ENCODE measurements at places on chromosomes 16 and 17.

- no peak for DNase-seq
Measured at GRCh38 chr16:10594312-10594950, 14.0 kb upstream of the EMP2 start.

- DNase-seq = no peak
Measured at GRCh38 chr17:38741921-38742410, 6.2 kb downstream of the PCGF2 start.

DNA sequence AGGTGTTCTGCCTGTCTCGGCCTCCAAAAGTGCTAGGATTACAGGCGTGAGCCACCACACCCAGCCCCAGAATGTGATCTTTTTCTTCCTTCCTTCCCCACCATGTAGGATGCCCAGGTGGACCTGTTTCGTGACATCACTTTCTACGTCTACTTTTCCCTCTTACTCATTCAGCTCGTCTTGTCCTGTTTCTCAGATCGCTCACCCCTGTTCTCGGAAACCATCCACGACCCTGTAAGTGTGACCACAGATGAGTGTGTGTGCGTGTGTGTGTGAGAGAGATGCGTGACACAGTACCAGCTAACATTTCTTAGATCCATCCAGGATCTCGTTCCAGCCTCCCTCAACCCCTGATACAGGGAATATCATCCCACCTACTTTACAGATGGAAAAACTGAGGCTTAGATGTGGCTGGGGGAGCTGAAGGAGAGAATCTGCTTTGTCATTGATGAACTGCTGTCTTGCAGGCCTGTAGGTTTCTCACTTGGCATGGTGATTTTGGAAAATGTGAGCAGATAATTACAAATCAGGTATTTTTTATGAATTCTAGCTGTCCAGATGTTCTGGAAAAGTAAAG lies 67.1 kb downstream of the ABCC1 start:
- DNase-seq = no peak

- no peak for DNase-seq
Measured at GRCh38 chr16:48887646-48888210, 277.7 kb upstream of the N4BP1 start.

GRCh38 chr17:81037798-81038733 lies 3.1 kb downstream of the BAIAP2 start:
- DNase-seq = no peak

- no peak for DNase-seq
Measured at GRCh38 chr17:2796164-2797125, at the start of gene RAP1GAP2. TSS of gene RAP1GAP2 (plus strand) at chr17:2796438. CDS start at chr17:2796528, 90 bp downstream.

DNA sequence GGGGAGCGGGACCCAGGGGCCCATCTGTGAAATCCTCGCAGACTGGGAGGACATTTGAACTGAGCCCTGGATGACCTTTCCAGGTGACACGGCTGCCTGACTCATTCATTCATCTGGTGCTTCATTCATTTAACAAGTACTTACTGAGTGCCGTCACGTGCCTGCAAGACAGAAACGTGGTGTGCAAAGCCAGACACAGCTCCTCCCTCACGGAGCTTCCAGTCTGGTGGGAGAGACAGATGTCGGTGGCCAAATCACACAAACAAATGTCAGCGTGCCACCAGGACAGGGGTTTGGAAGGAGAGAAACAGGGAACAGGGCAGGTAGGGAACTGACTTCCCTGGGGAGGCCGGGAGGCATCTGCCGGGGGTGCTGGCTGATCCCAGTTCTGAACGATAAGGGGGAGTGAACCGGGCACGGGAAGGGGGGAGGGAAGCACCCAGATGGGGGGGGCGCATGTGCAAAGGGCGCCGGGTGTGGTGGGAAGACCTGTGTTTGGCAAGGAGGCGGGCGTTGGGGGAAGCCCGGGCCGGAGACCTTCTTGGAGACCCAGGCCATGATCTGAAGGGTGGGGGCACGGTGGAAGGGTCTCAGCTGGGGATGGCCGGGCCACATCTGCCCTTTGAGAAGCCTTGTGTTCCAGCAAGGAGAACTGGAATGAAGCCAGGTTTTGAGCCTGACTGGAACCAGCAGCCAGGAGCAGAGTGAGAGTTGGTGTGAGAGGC lies 93.6 kb upstream of the CIBAR2 start:
- peak; percentile 62 for DNase-seq

- DNase-seq = peak; percentile 45
Measured at GRCh38 chr16:62077998-62078397, 41.8 kb upstream of the CDH8 start.

- DNase-seq = peak; percentile 53
Measured at GRCh38 chr17:7393613-7394451, 493 bp downstream of the PLSCR3 start.

DNA sequence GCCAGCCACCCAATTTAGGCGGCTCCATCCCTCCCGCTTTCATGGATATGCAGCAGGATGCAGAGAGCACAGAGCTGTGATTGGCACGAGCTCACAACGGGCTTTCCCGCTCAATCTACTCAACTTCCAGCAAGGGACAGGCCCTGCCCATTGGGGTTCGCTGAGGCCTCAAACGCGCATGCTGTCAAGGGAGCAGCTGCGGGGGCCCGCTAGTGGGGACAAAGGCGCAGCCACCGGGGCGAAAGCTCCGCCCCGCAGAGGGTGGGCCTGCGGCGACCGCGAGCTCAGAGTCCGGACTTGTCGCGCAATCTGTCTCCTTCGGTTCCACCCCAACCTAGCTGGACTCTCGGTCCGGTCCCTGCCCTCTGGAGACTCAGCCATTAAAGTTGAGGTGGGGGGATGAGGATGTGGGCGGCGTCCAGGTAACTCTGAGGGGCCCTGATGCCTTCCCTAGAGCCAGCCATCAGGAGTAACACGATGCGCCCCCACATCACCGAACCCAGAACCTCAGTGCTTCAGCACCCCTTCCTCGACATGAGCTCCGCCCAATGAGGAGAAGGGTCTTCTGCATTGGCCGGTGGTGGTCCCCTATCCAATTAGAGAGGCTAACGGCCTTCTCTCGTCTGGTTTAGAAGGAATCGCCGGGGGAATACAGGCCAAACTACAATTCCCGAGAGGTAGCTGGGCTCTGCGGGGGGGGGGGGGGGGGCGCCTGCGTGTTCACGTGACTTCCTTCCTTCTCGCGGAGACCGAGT lies 489 bp upstream of the NFATC3 start:
- peak; percentile 93 for DNase-seq

- no peak for DNase-seq
Measured at GRCh38 chr17:27764589-27764988, 35.7 kb downstream of the NOS2 start.

DNA sequence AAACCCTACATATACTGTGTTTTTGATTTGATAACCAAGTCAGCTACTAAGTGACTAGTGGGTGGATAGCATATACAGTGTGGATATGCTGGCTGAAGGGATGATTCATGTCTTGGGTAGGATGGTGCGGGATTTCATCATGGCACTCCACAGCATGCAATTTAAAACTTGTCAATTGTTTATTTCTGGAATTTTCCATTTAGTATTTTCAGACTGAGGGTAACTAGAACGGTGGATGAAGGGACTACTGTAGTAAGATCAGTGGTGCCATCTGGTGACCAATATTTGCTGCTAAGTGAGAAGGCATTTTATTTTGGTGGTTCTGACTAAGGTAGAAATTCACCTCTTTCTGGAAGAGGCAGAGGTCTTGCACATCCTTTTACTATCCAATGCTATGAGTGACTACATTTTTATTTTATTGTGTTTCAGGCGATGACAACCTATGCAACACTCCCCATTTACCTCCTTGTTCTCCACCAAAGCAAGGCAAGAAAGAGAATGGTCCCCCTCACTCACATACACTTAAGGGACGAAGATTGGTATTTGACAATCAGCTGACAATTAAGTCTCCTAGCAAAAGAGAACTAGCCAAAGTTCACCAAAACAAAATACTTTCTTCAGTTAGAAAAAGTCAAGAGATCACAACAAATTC lies 3.1 kb downstream of the CDC6 start:
- DNase-seq = peak; percentile 36

DNA sequence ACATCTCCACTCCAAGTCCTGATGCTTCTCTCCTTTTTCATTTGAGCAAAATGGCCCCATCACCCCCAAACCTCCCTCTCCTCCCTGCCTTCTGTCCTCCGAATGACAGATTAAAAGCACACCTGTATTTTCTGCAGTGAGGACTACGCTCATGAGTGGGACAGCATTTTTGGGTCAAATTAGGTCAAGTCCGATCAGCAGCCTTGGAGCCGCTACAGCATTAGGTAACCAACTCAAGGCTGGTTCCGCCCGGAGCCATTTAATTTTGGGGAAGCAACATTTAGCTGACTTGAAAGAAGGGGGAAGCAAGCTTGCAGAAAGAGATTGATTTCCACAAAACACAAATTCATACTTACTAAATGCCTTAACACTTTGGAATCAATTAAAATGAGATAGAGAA lies 324.1 kb upstream of the CDH5 start:
- DNase-seq = no peak

DNA sequence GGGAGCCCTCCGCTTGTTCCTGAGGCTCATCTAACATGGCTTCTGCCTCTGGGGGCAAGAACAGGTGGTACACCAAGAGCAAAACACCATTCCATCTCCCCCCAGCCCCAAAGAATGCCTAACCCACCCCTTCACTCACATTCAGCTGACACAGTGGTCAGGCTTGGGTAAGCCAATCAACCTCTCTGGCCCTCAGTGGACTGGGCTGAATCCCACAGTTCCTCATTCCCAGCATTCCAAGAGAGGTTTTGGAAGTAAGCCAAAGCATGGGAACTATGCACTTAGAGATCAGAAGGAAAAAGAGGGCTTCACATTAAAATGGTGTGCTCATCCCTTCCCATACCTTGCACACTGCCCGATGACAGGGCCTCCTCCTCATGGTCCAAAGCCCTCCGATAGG lies 7.8 kb downstream of the PIGS start:
- no peak for DNase-seq

- no peak for DNase-seq
Measured at GRCh38 chr16:48081656-48082055, 74.1 kb downstream of the ABCC12 start.

- no peak for DNase-seq
Measured at GRCh38 chr17:15350777-15351477, 9.5 kb upstream of the TEKT3 start.

GRCh38 chr17:82636626-82637598 lies 11.3 kb downstream of the WDR45B start:
- no peak for DNase-seq

- DNase-seq = no peak
Measured at GRCh38 chr16:576197-576822, 6.5 kb downstream of the PIGQ start.

DNA sequence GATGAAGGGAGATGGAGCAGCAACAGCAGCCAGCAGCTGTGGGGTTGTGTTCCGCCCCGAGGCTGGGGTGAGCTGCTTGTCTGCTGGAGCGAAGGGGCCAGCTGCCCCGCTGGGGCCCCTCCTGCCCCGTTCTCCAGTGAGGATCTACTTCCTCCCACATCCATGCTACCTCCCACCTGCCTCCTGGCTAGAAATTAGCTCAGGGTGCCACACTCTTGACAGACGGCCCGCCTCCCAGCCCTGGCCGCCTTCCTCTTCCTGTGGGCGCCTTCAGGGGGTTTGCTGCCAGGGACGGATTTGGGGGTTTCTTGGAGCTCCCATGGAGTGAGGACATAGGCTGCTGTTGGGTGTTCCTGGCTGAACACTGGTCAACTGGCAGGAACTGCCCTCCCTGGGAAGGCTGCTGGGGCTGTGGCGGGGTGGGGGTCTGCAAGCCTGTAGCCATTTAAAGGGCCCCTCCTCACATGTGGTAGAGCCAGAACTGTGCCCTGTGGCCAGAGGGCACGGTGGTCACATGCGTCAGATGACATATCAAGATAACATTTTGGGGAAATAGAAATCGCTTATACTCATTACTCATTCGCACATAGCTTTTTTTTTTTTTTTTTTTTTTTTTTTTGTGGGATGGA lies 13.1 kb downstream of the TBC1D24 start:
- DNase-seq = no peak

GRCh38 chr16:84369938-84370627 lies 1.7 kb downstream of the ATP2C2 start:
- DNase-seq = no peak

DNA sequence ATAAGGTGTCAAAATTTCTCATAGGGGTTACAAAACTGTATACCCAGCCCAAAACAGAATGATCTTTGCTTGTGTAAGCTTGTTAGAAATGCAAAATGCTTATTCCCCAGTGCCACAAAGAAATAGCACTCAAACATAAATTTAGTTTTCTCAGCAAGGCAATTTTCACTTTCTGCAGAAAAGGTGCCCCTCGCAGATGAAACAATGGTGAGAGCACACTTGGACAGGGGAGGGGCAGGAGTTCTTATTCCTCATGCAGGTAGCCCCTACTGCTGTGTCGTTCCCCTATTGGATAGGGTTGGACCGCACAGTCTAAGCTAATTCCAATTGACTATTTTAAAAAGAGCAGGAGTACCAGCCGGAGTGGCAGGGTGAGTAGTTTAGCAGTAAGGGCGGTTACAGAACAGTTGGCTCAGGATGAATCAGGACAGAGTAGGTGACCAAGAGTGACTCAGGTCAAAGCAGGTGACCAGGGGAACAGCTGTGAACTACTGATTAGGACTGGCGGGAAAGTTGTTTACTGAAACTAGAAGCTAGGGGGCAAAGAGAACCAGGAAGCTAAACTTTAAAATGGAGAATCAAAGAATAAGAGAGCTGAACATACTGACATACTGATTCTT lies 5.5 kb upstream of the LDHD start:
- DNase-seq = no peak

- DNase-seq = no peak
Measured at GRCh38 chr17:75730065-75730464, 8.8 kb downstream of the ITGB4 start.

DNA sequence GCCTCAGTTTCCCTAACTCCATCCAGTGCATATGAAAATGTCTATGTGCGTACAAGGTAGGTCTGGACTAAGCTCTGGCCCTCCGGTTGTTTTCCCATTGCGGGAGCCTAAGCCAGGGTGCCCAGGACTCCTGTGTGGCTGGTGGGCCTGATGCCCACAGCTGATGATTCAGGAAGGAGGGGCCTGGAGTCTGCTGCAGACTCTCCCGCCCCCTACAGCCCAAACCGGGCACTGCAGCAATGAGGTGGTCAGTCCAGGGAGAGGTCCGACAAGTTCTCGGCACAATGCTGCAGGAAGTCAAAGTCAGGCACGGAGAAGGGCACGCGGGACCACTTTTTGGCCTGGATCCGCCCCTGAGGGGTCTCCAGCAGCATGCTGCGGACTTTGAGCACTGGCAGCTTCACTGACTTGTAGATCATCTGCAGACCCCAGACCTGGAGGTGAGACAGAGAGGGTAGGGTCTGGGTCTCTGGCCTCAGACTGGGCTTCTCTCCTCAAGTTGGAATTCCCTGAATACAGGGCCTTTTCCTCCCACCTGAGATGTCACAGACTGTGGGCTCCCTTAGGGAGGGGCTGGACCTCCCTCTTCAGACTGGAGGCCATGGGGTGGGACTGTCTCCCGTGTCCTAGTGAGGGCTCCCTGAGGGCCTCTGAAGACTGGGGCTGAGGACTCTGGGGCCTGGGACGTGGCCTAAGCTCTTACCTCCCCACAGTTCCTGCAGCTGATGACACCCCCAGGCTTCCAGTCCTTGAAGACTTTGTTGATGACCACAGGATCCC lies 3.4 kb upstream of the ZNF385C start:
- peak; percentile 51 for DNase-seq

Data from SHP77 (cell line).